Activated T-cell treated with anti-CD3 and anti-CD28 coated beads, Interleukin-2, amount 50 U/mL, for 48 hours (primary cell): ENCODE measurements at places on chromosomes 7 and 10.

- DNase-seq: no peak
Observed at GRCh38 chr10:110829721-110830410, 41.9 kb upstream of the PDCD4 start.

- DNase-seq: no peak
Observed at GRCh38 chr10:43926875-43927406, 278.3 kb upstream of the ZNF32 start.

- DNase-seq: no peak
Observed at GRCh38 chr10:118583611-118584010, 11.8 kb downstream of the PRLHR start.

DNA sequence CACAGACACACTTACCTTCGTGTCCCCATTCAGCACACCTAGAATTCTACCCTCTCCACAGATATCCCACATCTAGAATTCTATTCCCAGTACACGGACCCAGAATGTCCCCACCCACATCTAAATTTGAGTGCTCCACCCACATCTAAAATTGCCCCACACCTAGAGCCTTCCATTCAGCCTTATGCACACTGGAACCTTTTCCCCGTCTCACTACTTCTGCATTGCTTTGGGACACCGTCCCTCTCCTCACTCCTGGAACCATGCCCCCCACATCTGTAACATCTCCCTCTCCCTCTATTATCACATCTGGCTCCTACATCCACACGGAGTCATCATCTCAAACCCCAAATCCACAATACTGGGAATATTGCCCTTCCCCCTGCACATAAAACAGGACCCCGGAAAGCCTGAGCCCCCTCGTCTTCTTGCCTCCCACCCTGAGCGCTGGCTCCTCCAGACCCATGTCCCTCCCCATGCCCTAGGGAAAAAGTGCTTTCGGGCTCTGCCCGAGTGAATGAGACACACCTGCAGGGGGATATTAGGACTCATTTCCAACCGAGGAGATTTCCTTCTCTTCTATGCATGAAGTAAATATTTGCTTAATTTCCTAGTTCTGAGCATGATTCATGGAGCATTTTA, 125.8 kb upstream of the UNC5B start:
- peak; percentile 4 for DNase-seq

- no peak for DNase-seq
Observed at GRCh38 chr7:42886893-42887505, 24.9 kb downstream of the C7orf25 start.

GRCh38 chr7:45456747-45457524, 117.2 kb upstream of the ADCY1 start:
- DNase-seq: no peak

DNA sequence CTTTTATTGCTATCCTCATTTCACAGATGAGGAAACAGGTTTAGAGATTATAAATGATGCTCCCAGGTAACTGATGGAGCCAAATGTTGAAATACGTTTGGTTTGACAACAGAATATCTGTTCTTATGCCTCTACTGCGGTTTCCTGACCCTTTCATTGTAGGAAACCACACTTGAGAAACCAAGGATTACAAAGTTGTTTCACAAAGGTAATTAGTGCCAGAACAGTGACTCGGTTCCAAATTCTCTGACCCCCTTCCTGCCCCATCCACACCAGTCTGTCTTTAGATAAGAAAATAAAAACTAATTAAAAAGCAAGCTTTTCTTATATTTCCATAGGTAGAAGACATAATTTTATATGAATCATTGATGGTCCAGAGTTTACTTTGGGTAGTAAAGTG, 393.7 kb upstream of the MBL2 start:
- DNase-seq: no peak

DNA sequence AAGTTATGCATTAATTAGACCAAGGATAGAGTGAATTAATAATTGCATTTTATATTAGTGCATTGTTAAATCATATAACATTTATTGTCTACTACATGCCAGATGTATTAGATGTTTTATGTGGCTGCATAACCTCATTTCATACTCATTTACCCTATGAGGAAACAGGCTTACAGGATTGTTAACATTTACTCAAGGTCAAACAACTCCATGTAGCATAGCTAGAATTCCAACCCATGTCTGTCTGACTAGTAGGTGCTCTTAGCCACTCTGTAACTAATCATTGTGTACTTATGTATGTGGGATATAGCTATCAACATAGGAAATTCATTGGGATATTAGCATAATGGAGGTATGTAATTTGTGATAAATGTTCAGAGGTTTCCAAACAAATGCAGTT, 46.3 kb downstream of the PHYHIPL start:
- DNase-seq: no peak

DNA sequence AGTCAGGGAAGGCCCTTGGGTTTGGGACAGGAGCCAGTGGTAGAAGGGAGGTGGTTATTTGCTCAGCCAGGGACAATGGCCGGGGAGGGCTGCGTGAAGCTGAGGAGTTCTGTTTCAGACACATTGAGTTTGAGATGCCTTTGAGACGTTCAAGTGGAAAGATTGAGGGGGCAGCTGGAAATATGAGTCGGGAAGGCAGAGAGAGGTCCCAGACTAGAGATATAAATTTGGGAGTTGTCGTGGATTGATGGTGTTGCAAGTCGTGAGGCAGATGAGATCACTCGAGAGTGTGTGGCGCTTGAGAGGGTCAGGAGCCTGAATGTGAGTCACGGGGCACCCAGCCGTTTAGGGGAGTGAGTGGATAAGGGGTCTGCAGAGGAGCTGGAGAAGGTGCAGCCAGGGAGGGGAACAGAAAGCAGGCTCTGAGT, 73.3 kb downstream of the ZMIZ1 start:
- DNase-seq: no peak

GRCh38 chr10:105950410-105950809, 1214.1 kb downstream of the SORCS1 start:
- peak; percentile 21 for DNase-seq

GRCh38 chr7:112377593-112377992, 72.7 kb upstream of the IFRD1 start:
- DNase-seq: no peak

GRCh38 chr7:35658606-35659201, 36.2 kb downstream of the HERPUD2 start:
- DNase-seq: no peak

DNA sequence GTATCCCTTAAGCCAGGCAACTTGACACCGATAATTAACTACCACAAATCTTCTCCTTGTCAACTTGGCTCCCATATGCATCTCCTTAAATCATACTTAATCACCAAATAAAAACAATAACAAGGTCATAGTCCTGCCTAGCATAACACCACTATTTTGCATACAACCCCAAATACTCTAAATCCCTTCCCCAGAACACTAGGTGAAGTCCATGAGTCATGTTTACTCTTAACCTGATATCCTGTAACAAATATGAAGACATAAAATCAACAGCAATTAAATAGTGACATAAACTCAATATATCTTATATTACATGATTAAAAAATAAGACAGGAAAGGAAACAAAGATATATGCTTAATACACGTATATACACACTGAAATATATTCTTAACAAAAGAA, 362.0 kb downstream of the ETV1 start:
- DNase-seq: no peak

GRCh38 chr10:118827053-118827452, 72.3 kb upstream of the CACUL1 start:
- DNase-seq: no peak

DNA sequence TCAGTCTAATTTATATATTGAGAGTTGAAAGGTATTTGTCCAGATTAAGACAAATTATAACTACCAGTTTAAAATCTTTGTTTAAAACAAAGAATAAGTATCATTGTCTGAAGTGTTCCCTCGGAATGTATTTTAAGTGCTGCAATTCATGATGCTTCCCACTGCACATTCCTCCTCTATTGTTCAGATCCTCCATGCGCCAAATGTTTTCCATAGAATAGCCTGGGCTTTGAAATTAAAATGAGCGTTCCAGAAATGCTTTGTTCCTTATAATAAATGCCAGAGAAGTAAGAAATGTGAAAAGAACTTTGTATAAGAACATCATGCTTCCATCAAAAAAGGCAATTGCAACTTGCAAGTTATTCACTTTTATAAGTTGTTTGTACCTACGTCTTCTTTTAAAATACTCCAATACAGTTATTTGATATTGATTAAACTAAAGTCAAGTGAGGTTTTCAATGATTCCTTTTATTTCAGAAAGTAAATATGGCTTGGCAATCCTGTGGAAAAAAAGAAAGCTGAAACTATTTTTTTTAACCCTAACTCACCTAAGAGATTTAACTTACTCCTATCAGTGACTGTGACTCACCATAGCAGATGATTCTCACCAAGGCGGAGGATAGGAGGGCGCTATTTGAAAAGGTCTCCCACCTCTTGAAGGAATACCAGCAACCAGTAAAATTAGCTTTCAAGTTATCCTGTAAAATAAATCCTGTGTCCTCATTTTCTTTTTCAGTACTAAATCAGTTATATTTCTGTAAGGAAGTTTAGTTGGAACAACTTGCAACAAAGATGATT, 85.8 kb downstream of the CTNNA3 start:
- DNase-seq: no peak

GRCh38 chr10:1404323-1405260, 332.7 kb downstream of the ADARB2 start:
- no peak for DNase-seq

GRCh38 chr7:129006636-129007414, 48.1 kb downstream of the TNPO3 start:
- DNase-seq: no peak

GRCh38 chr7:51471210-51471980, 154.8 kb upstream of the COBL start:
- DNase-seq: peak; percentile 18

DNA sequence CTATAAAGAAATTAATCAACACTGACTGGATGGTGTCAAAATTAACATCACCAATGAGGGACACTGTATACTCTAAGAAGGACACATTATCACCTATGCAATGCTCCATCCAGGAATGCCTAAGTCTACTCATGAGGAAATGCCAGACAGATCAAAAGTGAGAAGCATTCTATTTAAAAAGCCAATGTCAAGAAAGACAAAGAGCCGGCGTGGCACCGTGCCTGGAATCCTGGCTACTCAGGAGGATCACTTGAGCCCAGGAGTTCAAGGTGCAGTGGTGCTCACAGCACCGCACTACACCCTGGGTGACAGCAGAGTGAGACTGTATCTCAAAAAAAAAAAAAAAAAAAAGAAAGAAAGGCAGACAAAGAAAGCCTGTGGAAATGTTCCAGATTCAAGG, 45.5 kb upstream of the ANAPC16 start:
- no peak for DNase-seq

- DNase-seq: no peak
Observed at GRCh38 chr7:100356416-100357068, 1.4 kb upstream of the PILRB start.

DNA sequence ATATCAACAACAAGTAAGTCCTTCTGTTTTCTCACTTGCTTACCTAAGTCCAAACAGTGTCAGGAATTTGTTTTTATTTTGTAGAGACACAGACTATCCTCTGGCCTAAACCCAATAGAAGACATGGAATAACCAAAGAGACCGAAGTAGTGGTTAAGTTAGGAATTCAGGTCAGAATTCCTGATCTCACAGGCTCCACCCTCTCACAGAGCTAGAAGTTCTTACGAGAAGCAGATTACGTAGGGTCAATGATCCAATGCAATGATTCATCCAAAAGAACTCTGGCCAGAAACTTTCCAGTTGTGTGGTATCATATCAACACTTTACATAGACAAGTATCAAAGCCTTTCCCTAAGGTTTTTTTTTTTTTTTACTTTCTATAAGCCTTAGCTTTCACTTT, 73.8 kb downstream of the IQUB start:
- DNase-seq: no peak

- DNase-seq: no peak
Observed at GRCh38 chr7:12881712-12882111, 194.3 kb downstream of the ARL4A start.

DNA sequence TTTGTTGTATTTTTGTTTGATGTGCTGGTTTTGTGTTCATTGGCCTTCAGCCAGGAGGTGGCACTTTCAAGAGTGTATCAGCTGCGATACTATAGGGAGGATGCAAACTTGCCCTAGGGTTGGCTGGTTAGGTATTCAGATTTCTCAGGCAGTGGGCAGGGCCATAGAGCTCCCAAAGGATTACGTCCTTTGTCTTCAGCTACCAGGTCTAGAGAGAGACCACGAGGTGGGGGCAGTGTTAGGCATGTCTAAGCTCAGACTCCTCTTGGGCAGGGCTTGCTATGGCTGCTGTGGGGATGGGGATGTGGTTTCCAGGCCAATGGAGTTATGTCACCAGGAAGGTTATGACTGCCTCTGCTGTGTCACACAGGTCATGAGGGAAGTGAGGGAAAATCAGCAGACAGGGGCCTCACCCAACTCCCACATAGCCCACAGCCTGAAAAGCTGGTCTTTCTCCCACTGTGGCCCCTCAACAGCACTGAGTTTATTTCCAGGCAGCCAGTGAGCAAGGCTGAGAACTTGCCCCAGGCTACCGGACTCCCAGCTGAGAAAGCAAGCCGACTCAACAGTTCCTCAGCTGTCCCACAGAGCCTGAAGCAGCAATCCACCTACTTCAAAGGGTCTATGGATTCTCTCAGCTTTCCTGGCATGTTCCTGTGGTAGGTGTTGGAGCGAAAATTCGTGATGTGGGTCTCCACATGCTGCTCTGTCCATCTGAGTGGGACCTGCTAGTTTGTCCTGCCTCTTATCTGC, 227.4 kb upstream of the COBL start:
- DNase-seq: no peak

DNA sequence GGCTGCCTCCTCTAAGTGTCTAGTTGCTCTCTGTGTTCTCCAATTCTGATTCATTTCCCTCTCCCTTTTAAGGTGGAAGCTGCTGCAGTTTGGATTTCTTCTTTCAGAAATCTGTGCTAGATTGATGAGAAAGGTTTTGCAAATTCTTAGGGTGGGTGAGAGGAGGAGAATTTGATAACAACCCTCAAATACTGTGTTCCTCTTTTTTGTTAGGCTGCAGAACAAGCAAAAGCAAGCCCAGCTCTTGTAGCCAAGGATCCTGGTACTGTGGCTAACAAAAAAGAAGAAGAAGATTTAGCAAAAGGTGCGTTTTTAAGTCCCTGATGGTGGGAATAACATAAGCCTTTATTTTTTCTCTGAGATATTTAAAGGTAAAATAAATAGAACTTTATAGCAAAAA, 49.1 kb downstream of the STAM start:
- DNase-seq: no peak

GRCh38 chr7:139762886-139763285, 14.9 kb downstream of the HIPK2 start:
- no peak for DNase-seq

DNA sequence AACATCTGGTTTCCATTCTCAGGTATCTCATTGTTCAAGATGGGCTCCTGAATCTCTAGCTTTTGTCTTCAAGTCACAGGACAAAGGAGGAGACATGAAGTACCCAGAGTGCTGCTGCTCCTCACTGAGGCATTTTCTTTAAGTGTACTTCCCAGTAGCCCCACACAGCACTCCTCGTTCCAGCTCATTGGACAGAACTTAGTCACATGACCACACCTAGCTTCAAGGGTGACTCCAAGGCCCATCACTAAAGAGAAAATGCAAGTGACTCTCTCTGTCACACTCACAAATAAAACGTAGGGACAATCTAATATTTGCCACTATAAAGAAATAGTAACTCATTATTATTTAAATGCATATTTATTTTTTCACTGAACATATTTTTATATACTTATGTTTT, 58.3 kb upstream of the NEUROD6 start:
- DNase-seq: no peak
